ENCODE measurements at places on chromosomes 6 and 20.

DNA sequence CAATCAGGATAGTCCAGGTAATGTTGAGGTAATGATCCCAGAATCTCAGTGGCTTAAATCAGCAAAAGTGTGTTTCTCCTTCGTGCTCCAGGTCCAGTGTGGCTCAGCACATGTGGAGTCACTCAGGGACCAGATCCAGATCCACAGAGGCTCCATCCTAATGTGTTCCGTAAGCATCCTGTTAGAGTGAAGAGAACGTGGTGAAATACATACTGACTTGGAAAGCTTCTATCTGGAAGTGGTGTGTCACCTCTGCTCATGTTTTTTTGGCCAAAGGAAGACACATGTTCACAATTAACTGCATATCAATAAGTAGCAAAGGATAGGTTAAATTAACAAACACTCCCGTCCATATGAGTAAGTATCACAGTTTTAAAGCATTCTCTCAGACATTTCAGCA is 26.8 kb upstream of the PREP start:
- DNase-seq, result no peak

GRCh38 chr6:134918418-134918961 is 31.4 kb downstream of the ALDH8A1 start:
- DNase-seq, result no peak

DNA sequence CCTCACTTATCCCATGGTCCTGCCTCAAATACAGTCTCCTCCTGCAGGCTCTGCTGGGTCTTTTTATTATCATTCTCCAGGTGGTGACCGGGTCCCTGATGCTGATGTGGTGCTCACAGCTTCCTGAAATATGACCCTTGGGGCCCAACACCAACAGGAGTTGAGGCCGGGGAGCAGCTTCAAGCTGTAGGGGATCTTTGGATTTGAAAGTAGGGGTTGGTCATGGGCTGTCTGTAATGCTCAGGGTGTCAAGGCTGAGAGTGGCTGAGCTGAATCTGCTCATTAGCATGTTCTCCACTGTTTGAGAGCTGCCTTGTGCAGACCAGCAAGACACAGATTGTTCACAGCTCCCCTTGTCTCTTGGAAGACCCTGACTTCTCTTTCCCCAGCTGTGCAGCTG is 35.5 kb downstream of the HLA-F start:
- no peak for DNase-seq

DNA sequence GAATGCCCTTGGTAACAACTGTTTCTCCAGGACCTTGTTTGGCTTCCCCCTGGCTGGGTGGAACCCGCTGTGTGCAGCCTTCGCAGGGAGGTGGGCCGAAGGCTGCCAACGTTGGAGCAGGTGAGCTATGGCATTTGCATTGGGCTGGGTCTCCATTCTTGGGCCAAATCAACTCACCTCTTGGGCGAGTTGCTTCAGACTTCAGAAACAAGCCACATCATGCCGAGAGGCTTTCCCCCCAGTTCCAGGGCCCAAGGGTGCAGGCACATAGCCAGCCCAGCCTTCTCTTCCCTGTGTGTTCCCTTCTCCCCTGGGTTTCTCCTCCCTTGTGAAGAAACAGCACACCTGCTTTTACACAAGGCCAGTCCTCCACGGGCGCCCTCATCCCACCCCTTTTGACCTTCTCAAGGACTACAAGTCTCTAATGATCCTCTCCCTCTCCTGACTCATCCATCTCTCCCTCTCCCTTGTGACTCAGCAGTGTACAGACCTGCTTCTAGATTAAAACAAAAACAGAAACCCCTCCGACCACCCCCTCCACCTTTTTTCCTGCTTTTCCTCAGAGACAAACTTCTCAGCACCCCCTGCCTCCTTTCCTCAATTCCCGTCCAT is 41.6 kb downstream of the FAM209B start:
- DNase-seq, result no peak
